Dorsolateral prefrontal cortex (tissue), 122 donors: ENCODE measurements at places on chromosomes 5 and 9.

DNA sequence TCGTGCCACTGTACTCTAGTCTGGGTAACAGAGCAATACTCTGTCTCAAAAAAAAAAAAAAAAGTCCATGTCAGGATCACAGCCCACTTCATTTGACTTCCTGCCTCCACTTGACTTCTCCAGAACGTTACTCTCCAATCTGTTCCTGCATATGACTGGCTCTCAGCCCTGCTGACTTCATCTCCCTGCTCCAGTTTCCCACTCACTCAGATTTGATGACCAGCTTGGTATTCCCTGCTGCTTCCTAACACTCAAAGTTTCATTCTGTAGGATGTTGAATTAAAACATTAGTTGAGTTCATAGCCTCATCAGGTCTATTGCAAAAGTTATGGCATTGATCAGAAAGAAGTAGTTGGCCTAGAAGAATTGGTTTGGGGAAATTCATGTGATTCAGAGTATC is 52.3 kb downstream of the UGCG start:
- no peak for DNase-seq

- no peak for DNase-seq
Observed at GRCh38 chr5:139181322-139181730, 16.8 kb downstream of the SIL1 start.

- DNase-seq, result no peak
Observed at GRCh38 chr5:2149195-2149539, 266.4 kb upstream of the IRX4 start.

DNA sequence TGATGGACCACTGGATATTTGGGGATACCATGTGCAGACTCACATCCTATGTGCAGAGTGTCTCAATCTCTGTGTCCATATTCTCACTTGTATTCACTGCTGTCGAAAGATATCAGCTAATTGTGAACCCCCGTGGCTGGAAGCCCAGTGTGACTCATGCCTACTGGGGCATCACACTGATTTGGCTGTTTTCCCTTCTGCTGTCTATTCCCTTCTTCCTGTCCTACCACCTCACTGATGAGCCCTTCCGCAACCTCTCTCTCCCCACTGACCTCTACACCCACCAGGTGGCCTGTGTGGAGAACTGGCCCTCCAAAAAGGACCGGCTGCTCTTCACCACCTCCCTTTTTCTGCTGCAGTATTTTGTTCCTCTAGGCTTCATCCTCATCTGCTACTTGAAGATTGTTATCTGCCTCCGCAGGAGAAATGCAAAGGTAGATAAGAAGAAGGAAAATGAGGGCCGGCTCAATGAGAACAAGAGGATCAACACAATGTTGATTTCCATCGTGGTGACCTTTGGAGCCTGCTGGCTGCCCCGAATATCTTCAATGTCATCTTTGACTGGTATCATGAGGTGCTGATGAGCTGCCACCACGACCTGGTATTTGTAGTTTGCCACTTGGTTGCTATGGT is 54.5 kb upstream of the HNRNPA0 start:
- DNase-seq, result peak; percentile 79

GRCh38 chr5:59596586-59597350 is 296.8 kb downstream of the PDE4D start:
- no peak for DNase-seq

GRCh38 chr9:97703437-97704344 is 6.6 kb upstream of the XPA start:
- no peak for DNase-seq

DNA sequence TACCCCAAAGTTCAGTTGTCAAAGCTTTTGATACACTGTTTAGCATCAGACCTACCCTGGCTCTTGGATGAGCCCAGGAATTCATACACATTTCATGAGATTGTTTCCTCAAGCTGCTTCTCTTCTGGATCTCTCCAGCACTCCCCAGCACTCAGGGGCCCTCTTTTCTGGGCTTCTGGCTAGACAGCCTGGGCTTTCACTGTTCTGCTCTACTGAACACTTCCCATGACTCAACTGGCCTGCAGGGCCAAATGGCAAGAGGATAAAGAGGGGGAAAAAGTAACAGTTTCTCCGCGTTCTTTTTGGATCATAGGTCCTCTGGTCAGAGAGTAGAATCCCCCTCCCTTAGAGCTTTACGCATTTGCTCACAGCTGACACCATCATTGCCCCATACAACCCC is 20.9 kb upstream of the LURAP1L start:
- DNase-seq, result no peak

GRCh38 chr9:137412431-137412830 is 10.5 kb downstream of the EXD3 start:
- DNase-seq, result no peak

DNA sequence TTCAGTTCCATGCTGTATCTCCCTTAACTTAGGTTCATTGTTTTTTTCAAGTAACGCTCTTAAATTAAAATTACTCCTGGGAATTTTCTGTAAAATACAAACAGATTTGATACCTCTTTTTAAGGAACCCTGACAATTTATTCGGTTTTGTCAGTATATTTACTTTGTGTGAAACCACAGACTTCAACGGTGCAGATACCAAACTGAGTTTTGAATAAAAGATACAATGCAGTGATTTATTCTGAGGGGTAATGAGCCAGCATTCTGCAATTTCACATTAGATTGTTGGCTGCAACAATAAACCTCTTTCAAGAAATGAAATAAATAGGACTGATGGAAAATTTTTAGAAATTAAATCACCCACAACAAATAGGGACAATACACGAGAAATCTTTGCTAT is 308.6 kb upstream of the EDIL3 start:
- no peak for DNase-seq

DNA sequence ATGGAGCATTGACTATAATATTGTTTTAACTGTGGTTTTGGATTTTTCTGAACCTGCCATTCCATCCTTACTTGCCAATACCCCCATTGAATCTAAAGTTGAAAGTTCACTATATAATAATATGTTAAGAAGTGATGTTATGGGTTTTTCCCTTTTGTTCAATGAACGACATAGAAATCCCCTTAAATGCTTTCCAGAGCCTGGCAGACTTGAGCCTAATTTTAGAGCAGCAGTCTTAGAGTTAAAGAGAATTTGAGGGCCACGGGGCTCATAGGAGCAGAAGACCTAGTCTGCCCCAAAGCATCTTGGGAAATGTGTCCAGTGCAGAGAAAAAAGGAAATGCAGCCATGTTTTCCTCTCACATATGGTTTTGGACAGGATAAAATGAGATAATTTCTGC is 146.1 kb upstream of the SLC44A1 start:
- no peak for DNase-seq

DNA sequence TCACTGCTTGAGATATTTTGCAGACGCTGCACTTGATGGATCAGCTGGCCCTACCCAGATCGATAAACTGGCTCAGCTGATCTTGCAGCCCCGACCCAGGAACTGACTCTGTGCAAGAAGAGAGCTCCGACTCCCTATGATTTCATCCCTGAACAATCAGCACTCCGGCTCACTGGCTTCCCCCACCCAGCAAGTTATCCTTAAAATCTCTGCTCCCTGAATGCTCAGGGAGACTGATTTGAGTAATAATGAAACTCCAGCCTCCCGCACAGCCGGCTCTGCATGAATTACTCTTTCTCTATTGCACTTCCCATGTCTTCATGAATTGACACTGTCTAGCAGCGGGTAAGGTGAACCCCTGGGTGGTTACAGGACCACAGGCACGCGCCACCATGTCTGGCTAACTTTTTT is 16.9 kb upstream of the NANS start:
- no peak for DNase-seq

DNA sequence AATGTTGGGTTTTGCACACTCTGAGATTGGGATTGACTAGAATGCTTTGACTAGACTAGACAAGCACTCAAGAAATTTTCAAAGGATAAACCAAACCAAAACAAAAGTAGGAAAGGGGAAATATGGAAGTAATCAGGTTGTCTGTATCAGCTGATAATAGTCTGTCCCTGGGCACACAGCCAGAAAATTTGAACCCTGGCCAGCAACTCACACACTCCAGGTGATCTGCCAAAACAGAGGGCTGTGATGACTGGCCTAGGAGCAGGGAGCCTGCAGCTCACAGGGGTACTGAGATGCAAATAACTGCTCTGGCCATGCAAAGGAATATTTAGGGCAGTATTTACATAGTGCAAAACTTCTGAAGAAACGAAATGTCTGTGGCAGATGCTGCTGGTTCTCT is 112.3 kb upstream of the SMIM23 start:
- DNase-seq, result no peak

- DNase-seq, result peak; percentile 76
Observed at GRCh38 chr9:134689321-134690181, 47.9 kb downstream of the COL5A1 start.

DNA sequence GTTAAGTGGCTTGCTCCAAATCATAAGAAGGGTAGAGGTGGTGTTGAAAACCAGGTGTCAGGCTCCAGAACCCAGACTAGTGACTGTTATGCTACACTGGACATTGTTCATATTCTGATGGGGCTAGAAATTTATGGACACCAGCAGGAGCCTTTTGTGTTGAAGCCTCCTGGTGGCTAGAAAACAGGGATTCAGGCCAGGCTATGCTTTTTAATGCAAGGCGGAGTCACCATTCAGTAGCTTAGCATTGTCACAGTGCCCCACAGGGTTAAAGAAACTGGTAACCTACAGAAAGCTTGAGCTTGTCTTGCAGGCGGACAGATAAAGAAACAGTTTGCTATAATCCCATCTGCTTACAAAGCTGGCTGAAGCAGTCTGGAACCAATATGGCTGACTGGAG is 23.0 kb upstream of the GOLM1 start:
- DNase-seq, result no peak

DNA sequence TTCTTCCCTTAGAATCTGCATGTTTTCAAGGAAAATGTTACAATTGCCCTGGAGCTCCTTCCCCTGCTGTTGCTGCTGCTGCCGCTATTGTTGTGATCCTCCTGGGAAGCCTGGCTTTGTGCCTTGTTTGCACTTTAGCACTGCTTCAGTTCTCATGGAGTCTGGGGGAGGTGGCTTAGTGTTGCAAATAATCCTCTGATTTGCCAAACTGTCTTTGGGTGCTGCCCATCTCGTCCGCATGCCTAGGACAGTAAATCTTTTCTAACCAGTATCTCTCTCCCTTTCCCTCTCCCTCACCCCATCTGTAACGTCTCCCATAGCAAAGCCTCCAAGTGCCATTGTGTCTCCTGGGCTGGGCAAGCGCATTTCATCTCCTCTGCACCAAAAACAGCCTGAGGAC is 30.3 kb downstream of the FAM240B start:
- DNase-seq, result no peak

DNA sequence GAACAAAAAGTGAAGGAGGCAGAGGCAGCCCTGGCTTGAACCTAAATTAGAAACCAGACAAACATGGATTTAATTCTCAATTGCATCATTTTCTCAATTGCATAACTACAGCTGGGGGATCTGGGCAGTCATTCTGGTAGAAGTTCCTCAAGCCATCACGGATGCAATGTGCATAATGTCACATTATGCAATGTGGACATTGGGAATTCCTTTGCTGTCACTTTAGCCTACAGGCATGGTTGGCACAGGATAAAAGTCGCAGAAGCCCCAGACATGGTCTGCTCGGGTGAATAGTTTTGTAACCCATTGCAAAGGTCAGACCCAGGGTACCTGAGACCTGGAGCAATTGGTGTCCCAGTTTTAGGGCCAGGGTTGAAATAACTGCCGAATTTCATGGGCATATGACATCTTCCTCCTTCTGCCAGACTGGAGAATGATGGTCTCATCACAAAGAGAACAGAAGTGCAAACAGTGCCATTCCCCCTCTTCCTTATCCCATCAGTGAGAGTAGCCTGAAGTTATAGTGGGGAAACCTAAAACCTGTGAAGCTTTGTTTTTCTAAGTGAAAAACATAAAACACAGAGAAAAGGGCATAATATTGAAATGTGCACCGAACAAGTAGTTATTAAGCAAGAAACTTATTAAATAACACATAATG is 290.8 kb downstream of the MSX2 start:
- DNase-seq, result no peak

GRCh38 chr5:83197326-83197967 is 120.1 kb downstream of the XRCC4 start:
- DNase-seq, result no peak

GRCh38 chr5:1352231-1353219 is 7.6 kb upstream of the CLPTM1L start:
- DNase-seq, result no peak

- DNase-seq, result no peak
Observed at GRCh38 chr5:15893866-15894265, 285.7 kb downstream of the MARCHF11 start.

- no peak for DNase-seq
Observed at GRCh38 chr5:89573345-89573744, 690.4 kb upstream of the MEF2C start.

DNA sequence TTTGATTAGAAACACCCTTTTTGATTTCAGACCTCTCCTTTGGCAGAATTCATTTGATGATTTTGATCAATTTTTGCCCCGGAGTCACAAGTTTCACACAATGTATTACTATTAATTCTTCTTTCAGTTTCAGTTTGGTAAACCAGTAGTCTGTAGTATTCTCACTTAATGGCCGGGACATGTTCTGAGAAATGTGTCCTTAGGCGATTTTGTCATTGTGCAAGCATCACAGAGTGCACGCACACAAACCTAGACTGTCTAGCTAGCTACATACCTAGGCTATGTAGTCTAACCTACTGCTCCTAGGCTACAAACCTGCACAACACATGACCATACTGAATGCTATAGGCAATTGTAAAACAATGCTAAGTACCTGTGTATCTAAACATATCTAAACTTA is 662.5 kb downstream of the IRX1 start:
- no peak for DNase-seq

DNA sequence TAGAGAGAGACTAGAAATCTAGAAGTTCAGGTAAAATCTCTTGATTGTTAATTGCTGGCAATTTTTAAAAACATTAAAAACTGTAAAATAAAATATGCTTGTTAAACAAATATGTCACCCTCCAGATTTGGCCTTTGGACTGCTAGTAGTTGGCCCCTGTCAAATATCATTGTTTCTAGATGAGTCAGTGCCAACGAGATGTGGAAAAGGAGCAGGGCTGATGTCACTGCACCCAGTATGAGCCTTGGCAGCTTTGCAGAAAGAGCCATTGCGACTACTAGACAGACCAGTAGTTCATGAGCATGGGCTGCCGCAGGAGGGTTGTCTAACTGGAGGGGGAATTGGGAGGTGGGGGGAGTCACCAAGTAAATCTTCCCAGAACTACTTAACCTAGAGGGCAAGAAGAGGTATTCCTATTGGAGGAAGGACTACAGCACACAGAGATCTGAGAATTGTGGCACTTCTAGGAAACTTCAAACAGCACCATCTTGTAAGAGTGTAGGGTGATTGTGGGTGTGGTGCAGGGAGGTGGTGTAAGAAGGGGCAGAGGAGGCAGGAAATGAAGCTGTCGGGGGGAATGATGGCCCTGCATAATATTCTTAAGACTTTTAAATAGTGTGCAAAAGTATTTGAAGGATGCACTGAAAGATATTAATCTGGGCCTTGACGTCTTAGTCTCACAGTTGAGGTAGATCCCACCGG is 7.1 kb upstream of the DOCK2 start:
- no peak for DNase-seq

GRCh38 chr5:5335700-5336264 is 86.7 kb upstream of the ICE1 start:
- DNase-seq, result no peak

GRCh38 chr5:167723254-167723871 is 568.1 kb upstream of the WWC1 start:
- peak; percentile 59 for DNase-seq

GRCh38 chr5:98424681-98425450 is 348.6 kb upstream of the RGMB start:
- DNase-seq, result no peak

- no peak for DNase-seq
Observed at GRCh38 chr9:5762421-5762820, 70.5 kb downstream of the ERMP1 start.
